Activated T-cell treated with anti-CD3 and anti-CD28 coated beads, Interleukin-2, amount 50 U/mL, for 4 hours (primary cell): ENCODE measurements at places on chromosomes 1 and 21. TPM values are rescaled to one million over a fixed set of nuclear protein-coding genes. Genes with fewer than 3 reads are reported as not detected.

Gene RGS4
- total RNA-seq, result not detected

Gene BEND5
- total RNA-seq, result 0.95 TPM

Gene KLHDC8A
- total RNA-seq, result not detected

Gene TMEM240
- 0.63 TPM for total RNA-seq

Gene DNAJB4
- 5.5 TPM for total RNA-seq

Gene CYP4B1
- total RNA-seq, result 0.53 TPM

Gene IFFO2
- total RNA-seq, result 36.0 TPM
